ENCODE measurements at places on chromosomes 7 and 10.

- no peak for DNase-seq
Measured at GRCh38 chr7:3980300-3980643, 679.2 kb downstream of the SDK1 start.

GRCh38 chr7:12889391-12889790, 202.0 kb downstream of the ARL4A start:
- no peak for DNase-seq

DNA sequence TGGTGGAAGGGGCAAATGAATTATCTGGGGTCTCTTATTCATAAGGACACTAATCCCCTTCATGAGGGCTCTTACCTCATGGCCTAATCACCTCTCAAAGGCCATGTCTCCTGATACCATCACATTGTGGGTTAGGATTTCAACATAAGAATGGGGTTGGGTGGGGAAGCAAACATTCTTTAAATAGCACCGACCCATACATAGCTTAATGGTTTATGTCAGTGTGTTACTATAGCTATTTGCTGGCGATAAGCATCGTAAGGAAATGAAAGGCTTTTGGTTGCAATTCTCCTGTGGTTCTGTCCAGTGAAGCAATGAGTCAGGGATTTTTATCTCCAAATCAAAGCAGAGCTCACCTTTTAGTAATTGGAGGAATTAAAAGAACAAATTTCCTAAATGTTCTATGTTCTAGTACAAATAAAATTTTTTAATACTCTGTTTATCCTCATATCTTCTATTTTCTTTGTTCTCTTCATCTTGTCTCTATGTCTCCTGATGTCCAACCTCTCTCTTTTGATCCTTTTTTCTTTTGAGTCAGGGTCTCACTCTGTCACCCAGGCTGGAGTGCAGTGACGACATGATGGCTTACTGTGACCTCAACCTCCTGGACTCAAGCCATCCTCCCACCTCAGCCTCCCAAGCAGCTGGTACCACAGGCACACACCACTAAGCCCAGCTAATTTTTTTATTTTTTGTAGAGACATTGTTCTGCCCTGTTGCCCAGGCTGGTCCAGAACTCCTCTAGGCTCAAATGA, 57.0 kb upstream of the GLCCI1 start:
- no peak for DNase-seq

DNA sequence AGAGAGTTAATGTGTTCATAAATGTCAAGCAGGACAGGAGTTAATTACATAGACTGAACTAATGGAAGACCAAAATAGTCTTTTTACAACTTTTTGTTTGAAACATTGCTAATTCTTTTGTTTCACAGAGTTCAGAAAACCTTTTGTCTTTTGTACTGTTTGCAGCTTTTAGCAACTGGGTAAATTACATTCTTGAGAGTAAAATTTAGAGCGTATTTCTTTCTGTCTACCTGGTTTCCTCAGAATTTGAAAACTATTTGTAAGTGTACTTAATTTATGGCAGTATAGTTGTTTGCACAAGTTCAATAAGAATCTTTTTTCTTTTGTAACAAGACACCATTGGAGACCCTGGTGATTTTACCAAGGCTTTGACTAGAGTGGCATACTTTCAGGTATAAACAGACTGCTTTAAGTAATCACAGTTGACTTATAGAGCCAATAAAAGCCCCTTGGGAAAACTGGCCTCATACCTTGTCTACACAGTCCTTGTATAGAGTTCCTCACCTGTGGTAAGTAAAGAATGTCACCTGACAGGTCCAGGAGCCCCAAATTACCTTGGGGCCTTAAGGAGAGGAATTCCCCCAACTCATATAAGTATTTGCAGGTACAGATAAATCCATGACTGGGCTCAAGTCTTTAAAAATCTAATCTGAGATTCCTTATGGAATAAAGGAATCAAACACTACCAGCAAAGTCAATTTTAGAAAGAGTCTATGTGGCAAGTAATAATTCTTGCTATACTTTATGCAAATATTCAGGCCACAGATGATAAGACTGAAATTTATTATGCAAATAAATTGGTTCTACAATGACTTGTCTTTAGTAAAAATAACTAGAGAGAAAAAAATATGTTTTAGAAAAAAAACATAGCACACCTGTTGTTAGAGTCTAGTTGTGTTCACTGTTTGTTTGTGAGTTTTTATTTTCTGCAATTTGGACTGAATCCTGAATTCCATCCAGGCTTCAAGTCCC, 23.6 kb upstream of the CREB3L2 start:
- no peak for DNase-seq

DNA sequence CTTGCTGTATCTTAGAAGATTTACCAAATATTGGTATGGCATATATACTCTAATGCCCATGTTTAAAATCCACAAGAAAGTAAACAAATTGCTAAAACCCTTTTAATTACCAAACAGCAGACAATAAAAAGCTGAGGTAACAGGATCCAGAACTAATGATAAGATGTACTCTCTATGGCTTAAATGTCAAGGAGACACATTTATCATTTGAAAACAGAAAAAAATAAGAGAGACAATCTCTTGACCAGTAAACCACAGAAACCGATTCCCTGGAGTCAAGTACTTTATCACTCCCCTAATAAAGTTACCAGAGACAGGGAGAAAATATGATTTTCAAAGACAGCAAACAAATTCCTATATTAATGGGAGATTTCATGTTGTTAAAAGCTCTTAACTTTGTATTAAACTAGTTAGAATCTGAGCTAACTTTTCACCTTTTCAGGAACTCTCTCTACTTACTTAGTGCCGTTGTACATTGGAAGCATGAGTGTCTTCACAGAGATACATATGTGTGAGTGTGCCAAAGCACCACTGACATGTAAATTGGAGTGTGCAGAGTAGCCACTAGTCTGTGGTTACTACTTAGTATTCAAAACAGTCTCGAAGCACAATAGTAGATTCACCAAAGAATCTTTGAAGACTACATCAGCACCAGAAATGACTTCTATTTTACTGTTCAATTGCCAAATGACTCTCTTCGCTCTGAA, 44.2 kb downstream of the TSPAN12 start:
- DNase-seq, result no peak

GRCh38 chr10:126012485-126012884, 116.1 kb downstream of the FANK1 start:
- no peak for DNase-seq

GRCh38 chr10:37947526-37947925, 28.9 kb downstream of the ZNF25 start:
- DNase-seq, result no peak

- DNase-seq, result no peak
Measured at GRCh38 chr7:159128767-159129166, 15.9 kb downstream of the VIPR2 start.

- no peak for DNase-seq
Measured at GRCh38 chr7:2195400-2196246, 37.1 kb downstream of the MAD1L1 start.

DNA sequence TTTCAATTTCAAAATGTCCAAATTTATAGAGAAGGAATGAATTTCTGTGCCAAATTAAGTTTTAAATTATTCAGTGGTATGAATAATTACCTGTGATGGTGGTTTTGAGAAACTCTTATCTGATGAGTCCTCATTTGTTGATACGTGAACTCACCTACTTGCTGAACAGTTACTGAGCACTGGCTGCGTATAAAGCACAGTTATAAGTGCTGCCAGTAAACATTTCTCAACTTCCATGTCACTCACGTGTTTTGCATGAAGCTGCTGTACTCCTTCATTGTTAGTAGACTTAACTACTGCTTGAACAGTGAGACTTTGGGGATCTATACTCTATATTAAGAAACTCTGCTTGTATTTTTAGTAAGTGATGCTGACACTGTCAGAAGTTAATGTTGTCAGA, 269.1 kb upstream of the FZD8 start:
- no peak for DNase-seq

GRCh38 chr10:130141878-130142277, 5.7 kb downstream of the GLRX3 start:
- no peak for DNase-seq

DNA sequence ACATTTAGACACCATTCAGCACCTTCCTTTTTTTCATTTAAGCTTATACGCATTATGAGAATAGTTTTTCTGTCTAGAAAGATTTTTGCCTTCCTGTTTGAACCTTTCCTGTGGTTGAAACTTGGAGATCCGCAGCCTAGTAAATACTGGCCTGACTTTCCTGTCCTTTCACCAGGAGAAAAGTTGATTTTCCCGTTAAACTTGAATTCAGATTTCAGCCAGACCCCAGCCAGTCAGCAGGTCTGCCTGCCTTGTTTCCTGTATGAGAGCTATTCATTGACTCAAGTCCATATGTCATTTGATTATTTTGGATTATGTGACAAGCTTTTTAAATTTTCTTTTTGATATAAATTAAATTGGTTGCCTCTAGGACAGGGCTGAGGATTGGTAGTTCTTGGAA, 71.5 kb downstream of the EVX1 start:
- no peak for DNase-seq

DNA sequence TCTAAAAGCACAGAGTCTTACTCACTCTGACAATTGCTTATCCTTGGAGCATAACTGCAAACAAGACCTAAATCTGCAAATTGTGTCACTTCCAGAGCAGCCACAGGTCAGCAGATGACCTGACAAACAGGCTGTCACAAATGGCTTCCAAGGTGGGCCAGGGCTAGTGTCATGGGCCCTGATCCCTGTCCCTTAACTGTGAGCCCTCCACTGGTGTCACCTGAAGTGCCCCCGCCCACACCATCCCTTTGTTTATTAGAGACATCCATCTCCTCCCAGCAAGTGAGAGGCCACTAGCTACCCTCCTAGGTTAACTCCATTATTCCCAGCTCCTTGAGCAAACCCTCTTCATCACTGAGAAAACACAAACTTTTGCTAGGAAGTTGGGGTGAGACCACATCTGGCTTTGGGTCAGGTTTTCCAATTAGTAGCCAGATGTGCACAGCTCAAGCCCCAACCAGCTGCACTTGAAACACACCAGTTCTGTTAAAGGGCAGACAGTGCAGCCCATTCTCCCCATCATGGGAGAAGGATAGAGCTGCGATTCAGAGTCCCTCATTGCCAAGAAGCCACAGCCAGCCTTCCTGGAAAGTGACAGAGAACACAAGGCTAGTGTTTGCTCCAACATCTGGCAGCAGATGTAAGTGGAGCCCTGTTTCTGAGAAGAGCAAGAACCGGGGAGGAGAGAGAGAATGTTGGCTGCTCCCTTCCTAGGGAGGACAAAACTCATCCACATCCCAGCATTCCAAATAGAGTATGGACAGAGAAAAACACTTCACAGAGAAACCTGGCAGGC, 75.7 kb upstream of the NANOS1 start:
- DNase-seq, result no peak

DNA sequence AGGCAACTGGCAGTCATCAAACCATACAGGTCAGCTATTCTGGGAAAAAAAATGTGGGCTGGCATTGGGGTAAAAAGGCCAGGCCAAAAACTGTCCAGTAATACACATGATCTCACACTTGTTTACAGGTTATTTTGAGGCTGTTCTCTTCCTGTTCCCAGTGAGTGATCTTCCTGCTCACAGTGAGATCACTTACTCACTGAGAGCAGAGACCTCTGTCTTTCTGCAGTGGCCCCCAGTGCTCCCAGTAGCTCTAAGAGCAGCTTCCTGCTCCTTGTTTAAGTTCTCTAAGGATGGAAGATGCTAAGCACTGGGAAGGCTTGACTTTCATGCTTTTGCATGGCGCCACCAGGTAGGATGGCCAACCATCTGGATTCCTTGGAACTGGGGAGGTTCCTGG, 93.5 kb upstream of the KIAA1217 start:
- no peak for DNase-seq

DNA sequence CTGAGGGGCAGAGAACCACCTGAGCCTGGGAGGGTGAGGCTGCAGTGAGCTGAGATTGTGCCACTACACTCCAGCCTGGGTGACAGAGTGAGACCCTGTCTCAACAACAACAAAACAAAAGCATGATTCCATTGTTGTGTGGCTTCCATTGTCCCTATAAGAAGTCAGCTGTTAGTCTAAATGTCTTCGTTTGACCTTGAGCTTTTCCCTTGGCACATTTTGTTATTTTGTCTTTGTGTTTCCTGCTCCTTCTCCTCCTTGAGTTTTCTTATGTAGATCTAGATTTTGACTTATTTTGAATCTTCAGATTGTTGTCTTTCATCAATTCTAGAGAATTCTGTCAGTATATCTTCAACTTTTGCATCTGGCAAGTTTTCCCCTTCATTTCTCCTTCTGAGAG, 13.6 kb upstream of the JAKMIP3 start:
- DNase-seq, result no peak

- DNase-seq, result no peak
Measured at GRCh38 chr10:70830164-70830563, 14.4 kb downstream of the SGPL1 start.

- no peak for DNase-seq
Measured at GRCh38 chr10:92068900-92069299, 145.3 kb downstream of the BTAF1 start.

DNA sequence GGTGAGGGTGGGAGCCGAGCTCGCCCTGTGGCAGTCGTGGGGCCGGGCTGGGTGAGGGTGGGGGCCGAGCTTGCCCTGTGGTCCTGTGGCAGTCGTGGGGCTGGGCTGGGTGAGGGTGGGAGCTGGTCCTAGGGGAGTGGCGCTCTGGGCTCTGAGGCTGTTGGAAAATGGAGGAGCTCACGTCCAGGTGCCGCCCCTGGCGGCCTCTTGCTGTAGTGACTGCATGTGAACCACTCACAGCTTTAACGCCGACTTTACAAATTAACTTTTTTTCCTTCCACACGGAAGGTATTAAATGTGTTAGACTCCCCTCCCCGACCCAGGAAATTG, 312.6 kb downstream of the WDR37 start:
- peak; percentile 56 for DNase-seq

- DNase-seq, result no peak
Measured at GRCh38 chr10:23630885-23631284, 192.0 kb downstream of the OTUD1 start.

DNA sequence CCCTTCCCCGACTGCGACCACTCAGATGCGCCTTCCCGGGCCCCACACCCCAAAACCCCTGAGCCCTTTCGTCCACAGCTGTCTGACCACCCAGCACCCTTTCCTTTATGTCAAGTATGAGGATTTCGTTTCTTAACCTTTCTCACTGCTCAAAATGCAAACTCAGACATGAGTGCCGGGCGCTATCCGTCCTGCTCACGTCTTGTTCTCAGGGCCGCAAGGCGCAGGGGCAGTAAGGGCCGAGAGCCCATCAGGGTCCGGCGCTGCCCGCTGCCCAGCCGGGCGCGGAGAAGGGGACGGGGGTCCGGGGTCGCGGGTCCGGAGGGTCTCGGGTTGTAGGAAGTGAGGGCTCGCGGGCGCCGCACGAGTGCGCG, 670 bp upstream of the RBM33 start:
- no peak for DNase-seq

- DNase-seq, result no peak
Measured at GRCh38 chr7:142030294-142030693, 34.6 kb downstream of the MGAM start.

DNA sequence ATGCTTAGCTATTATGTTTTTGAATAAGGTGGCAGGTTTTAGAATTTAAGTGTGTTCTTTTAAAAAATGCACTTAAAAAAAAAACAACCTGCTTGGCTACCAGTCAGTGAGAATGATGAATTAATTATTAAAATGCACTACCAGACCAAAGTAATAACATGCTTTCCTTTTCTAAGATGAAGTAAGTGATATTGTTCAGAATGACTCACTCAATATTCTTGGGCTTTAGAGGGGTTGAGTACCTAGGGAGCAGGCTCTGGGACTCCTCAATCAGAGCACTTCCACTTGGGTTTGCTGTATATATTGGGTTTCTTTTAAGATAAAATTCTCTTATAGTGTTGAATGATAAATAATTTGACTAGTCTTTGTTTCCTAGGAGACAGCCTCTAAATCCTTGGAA, 8.6 kb downstream of the STAM start:
- no peak for DNase-seq

- DNase-seq, result no peak
Measured at GRCh38 chr7:30154111-30154587, 19.4 kb downstream of the MTURN start.
